ENCODE measurements at places on chromosomes 16 and 17.
A peak's percentile ranks its signal among the peaks of the same experiment; 100 is the strongest.

GRCh38 chr17:42640121-42640520 lies 19.0 kb upstream of the TUBG2 start:
- no peak for DNase-seq

DNA sequence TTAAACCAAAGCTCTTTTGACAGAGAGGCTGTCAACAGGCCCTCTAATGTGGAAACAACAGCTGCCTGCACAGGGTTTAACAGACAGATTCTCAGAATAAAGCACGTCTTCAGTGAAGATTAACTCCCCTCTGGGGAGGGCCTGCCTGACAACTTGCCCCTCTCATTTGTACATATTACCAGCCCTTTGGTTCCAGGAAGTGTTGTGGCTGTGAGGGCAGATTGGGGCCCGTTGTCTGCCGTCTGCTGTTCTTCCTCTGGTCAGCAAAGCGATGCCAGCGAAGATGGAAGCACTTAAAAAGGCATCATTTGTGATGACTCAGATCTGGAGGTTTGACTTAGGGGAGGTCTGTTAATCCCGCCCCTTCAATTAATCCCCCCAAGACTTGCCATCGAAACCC lies 177.0 kb upstream of the IRX6 start:
- DNase-seq, result no peak

DNA sequence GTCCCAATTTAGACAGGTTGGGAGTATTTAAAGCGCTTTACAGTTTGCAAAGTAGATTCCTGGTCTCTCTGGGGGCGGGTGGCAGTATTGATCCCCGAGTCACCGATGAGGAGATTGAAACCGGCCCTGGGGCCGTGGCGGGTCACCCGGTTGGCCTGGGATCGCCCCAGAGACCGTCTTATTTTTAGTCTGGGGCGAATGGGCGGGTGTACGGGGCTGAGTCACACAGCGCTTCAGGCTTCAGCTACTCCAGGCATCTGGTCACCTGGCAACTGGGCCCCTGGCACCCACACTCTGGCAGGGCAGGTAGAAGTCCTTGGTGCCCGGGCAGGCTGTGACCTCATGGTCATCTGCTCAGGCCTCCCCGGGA lies 669 bp downstream of the MIEF2 start:
- peak; percentile 58 for DNase-seq

DNA sequence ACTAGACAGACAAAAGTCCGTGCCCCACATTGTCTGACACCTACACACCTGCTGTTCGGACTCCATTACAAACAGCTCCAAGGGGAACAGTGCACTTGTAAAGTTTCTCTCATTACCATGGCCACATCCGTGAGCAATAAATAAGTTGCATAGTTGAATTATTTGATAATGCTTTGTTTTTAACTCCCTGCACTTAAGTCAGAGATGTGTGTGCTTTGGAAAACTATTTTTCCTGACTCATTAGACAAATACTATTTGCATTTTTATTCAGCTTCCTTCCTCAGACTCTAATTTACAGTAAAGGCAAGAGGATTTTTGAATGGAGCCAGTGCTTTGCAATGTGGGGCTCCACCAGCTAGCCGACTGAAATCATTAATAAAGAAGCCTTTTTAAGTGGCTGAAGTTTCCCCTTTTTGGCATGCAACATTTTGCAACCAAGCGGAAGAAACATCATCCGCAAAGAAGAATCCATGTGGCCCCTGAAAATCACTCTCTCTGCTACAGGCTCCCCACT lies 6.5 kb upstream of the CCL2 start:
- DNase-seq, result peak; percentile 37

DNA sequence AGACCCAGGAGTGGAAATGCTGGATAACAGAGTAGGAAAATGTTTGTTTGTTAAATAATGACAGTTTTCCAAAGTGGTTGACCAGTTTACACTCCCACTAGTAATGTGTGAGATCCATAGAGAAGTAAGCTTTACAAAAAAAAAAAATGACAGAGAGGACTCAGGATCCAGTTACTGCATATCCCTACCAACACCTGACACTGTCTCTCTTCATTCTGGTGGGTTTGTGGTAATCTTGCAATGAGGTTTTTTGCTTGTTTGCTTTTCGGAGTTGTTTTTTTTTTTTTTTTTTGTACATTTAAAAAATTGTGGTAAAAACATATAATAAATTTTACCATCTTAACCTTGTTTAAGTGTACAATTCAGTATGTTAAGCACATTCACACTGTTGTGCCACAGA lies 23.6 kb upstream of the HOXB9 start:
- DNase-seq, result no peak

DNA sequence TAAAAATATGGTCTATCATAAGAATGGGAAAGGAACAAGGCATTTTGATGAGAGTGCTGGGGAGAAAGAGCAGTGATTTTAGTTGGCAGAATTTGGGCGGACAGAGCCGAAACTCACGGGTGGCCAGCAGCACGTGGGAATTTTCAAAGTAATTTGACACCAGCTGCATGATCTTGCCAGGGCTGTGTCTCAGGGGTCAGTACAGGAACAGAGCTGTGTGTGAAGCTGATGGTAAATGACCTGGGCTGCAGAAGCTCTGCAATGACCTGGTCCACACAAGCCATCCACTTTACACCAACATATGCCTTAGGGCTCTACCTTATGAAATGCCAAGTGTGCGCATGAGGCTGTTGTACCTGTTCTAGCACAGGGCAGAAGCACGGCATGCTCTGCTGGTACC lies 112.0 kb downstream of the ZFHX3 start:
- no peak for DNase-seq

- no peak for DNase-seq
Observed at GRCh38 chr17:43449470-43450248, 34.1 kb upstream of the DHX8 start.

DNA sequence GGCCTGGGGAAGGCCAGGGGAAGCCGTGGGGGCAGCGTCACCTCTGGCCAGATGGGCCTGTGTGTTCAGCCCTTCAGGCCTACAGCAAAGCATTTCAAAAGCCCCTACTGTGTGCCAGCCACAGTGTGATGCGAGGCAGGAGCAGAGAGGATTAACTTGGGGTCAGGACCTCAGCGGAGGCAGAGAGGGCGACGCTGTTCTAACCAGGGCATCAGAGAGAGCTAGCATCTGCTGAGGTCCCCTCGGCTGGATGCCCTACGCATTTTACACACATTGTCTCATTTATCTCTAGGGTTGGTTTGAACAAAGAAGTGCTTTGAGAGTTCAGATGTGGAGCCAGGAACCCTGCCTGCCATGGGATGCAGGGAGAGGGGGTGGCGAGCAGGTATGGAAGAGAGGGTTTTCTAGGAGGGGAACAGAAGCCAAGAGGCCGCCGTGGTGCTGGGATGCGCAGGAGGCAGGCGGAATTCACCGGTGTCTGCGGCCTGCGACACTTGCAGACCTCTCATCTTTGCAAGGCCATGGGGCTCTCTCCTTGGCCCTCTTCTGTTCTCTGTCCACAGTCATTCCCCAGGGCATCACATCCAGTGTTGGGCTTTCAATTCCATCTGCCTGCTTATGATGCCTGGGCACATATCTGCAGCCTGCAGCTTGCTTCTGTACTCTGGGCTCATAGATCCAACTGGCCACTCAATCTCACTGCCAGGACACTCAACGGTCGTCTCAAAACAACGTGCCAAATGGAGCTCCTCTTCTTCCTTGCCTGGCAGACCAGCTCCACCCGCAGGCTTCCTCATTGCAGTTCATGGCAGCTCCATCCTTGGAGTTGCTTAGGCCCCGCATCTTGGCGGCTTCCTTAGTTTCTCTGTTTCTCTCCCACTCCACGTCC lies 8.1 kb upstream of the NKD1 start:
- DNase-seq, result no peak

GRCh38 chr17:39484178-39484577 lies 22.9 kb downstream of the CDK12 start:
- no peak for DNase-seq

- no peak for DNase-seq
Observed at GRCh38 chr16:28913946-28914724, 10.9 kb downstream of the RABEP2 start.

GRCh38 chr17:1056761-1057160 lies 59.8 kb downstream of the TIMM22 start:
- no peak for DNase-seq

DNA sequence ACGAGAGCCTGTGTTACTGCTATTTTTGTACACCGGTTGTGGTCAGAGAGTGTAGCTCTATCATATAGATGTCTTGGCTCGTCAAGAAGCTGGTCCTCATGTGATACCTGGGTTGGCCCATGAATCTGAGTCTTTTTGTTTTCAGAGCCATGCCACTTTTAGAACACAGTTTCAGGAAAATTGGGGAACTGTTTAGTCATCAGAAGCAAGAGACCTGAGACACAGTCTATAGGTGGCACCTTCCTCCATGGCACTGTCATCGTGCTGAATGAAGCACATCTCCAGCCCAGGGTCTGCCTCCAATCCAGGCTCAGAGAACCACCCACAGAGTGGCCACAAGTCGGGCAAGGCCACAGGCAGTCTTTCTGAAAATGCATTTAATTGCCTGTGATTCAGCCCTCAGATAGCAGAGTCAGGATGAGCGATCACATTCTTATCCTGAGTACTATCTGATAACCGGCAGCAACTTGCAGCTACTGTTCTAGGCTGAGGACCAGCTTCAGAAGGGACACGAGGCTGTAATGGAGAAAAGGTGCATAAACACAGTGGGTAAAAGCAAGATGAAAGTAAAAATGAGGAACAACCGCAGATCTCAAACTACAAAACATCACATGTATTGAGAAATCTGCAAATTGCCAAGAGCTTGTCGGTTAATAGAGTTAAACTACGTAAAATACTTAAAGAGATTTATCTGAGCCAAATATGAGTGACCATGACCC lies 14.2 kb upstream of the HAPSTR1 start:
- peak; percentile 77 for DNase-seq

DNA sequence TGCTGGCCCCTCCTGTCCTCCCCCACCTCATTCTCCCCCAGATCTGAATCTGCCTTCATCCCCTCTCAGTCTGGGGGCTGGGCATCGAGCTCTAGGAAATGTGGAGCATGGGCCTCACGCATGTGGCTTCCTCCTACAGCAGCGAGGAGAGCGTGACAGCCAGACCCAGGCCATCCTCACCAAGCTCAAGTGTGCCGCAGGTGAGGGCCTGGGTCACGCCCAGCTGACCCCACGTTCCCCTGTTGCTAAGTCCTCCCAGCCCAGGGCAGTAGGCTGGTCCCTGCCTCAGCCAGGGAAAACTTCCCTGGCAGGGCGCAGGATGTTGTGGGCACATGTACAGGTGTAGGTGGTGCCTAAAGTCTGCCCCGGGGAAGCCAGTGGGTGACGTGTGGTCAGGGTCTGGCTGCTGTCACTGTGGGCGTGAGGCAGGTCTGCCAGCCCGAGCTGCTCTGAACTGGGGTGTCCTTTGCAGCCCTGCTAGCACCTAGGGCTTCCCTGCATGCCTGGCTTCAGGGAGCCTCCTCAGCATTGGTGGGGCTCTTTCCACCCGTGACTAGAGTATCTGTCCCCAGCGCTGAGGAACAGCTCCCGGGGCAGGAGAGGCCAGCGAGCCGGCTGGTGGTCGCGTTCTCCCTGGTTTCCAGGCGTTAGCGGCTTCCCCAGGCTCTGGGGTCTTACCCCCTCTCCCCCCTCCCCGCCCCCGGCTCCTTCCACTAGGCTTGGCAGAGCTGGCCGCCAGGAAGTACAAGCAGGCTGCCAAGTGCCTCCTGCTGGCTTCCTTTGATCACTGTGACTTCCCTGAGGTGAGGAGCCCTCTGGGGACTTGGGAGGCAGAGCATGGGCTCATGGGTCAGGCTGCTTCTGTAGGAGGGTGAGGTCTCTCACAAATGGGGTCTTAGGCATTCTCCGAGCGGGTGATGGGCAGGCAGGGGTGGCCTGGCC lies 3.6 kb downstream of the GPS1 start:
- DNase-seq, result no peak

- DNase-seq, result no peak
Observed at GRCh38 chr17:75523647-75524046, 1.9 kb upstream of the LLGL2 start.

- no peak for DNase-seq
Observed at GRCh38 chr17:45414990-45415881, 17.4 kb downstream of the ARHGAP27 start.

- no peak for DNase-seq
Observed at GRCh38 chr17:51857052-51857597, 301.4 kb downstream of the CA10 start.

GRCh38 chr16:49588729-49589384 lies 215.3 kb downstream of the C16orf78 start:
- DNase-seq, result no peak

GRCh38 chr16:1923299-1924034 lies 5.3 kb upstream of the HS3ST6 start:
- DNase-seq, result peak; percentile 83

- DNase-seq, result no peak
Observed at GRCh38 chr16:6625606-6626005, 707.0 kb upstream of the RBFOX1 start.

DNA sequence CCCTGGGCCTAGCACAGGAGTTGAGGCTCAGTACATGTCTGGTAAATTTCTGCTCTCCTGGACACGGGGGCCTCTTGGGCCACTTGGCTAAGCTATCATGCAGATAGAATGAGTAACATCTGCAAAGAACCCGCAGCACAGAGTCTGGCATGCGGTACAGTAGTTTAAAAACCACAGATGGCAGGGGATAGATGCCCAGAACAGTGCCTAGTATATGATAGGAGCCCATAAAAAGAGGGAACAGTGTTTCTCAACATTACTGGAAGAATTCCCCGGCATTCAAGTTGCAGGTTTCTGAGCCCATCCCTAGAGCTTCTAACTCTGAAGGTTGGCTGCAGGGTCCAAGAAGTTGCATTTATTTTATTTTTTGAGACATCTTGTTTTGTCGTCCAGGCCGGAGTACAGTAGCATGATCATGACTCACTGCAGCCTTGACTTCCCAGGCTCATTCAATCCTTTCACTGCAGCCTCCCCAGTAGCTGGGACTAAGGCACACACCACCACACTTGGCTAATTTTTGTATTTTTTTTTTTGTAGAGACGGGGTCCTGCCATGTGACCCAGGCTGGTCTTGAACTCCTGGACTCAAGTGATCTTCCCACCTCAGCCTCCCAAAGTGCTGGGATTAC lies 5.8 kb downstream of the CDIPT start:
- no peak for DNase-seq

DNA sequence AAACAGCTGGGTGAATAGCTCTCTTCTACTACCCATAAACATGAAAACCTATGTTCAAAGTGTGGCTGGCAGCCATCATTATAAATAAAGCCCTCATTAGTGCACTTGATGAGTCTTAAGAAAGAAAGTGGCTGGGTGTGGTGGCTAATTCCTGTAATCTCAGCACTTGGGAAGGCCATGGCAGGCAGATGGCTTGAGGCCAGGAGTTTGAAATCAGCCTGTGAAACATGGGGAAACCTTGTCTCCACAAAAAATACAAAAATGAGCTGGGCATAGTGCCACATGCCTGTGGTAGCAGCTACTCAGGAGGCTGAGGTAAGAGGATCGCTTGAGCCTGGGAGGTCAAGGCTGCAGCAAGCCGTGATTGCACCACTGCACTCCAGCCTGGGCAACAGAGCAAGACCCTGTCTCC lies 28.3 kb upstream of the APPBP2 start:
- DNase-seq, result peak; percentile 93
